NCI-H1436 (cell line): ENCODE measurements at places on chromosomes 2 and 18.

DNA sequence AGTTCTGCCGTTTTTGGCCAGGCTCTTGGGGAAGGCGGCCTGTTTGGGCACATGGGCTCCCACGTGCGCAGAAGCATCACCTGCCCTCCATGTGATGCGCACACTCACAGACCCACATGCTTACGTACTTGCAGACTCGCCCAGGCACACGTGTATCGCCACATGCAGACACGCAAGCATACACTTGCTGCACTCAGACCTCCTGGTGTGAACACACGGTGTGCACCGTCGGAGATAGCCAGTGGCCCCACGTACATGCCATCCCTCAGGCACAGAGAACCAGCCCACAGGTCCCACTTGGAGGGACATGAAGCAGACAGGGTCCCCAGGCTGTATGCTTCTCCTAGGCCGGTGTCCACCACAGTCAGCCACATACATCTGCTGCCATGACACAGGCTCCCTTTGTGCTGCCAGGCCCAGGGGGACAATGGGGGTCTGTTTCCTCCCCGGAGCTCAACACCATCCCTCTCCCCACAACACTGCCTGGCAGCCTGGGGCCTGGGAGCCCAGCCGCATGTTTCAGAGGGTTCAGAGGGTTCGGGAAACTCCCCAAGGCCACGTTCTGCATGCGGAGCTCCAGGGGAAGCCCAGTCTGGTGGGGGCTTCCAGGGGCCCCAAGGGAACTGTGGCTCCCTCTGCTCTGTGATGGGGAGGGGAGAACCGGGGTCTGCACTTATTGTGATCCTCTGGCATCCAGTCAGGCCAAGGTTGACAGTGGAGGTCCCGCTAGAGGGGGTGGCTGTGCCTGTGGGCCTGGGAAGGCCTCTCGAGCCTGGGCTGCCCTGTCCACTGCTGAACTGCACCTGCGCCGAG, 208.1 kb upstream of the HAAO start:
- DNase-seq, result no peak

- no peak for DNase-seq
Measured at GRCh38 chr2:47721296-47721695, 61.6 kb upstream of the MSH6 start.

- no peak for DNase-seq
Measured at GRCh38 chr18:48550101-48550729, 11.4 kb downstream of the CTIF start.

GRCh38 chr2:54372361-54372760, 83.8 kb upstream of the SPTBN1 start:
- no peak for DNase-seq

- DNase-seq, result no peak
Measured at GRCh38 chr2:58870704-58871103, 629.6 kb upstream of the FANCL start.

- DNase-seq, result no peak
Measured at GRCh38 chr18:9066358-9066757, 36.1 kb upstream of the NDUFV2 start.

DNA sequence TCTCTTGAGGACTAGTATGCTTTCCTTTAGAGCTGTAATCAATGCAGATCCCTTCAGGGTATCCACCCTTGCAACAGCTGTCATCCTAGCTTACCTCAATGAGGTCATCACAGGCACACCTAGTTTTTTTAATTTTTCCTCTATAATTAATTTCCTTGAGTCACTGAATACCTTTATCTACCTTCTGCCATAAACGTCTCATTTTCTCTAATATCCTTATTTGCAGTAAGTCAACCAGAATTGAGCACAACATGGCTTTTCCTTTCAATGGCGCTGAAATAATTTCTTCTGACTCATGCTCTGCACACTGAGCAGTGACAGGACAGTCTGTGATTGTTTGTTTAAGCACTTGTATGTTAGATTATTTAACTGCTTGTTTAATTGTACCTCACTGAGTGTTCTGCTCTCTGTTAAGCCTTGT, 49.4 kb downstream of the ETAA1 start:
- DNase-seq, result peak; percentile 72

DNA sequence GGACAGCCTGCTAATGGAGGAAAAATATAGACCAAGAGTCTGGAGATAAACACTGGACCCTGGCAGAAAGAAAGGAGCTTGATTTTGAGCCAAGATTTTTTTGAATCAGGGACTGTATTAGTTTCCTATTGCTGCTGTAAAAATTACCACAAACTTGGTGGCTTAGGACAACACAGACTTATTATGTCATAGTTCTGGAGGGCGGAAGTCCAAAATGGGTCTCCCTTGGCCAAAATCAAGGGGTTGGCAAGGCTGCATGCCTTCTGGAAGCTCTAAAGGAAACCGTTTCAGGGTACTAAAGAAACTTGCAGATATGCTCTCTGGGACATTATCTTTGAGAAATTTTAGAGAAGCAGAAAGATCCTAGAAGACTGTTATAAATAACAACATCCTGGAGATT, 140.1 kb downstream of the BABAM2 start:
- DNase-seq, result no peak

GRCh38 chr2:236747925-236748324, 178.3 kb downstream of the ACKR3 start:
- DNase-seq, result no peak

GRCh38 chr2:43531251-43531650, 64.6 kb downstream of the THADA start:
- DNase-seq, result no peak

- DNase-seq, result peak; percentile 22
Measured at GRCh38 chr2:102753563-102754159, 8.2 kb upstream of the TMEM182 start.
